ENCODE measurements at places on chromosomes 7 and 10.
A peak's percentile ranks its signal among the peaks of the same experiment; 100 is the strongest.

DNA sequence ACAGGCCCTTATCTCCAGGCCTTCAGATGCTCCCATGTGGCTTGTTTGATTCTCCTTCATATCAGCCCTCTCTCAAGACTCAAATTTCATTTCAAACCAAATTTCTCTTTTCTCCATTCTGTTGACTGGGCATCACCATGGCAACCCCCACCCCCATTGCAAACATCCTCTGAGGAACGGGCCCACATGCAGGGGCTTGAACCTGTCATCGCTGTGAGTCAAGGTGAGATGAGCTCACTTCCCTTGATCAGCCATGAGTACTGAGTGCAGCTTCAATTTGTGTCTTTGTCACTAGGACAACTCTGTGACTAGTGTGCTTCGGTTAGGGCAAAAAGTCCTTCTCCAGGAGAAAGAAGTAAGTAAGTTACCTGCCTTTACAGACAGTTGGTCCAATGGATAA lies 41.9 kb downstream of the CALML3 start:
- DNase-seq, result no peak

- no peak for DNase-seq
Measured at GRCh38 chr7:65235586-65235985, 138.1 kb upstream of the ZNF92 start.

DNA sequence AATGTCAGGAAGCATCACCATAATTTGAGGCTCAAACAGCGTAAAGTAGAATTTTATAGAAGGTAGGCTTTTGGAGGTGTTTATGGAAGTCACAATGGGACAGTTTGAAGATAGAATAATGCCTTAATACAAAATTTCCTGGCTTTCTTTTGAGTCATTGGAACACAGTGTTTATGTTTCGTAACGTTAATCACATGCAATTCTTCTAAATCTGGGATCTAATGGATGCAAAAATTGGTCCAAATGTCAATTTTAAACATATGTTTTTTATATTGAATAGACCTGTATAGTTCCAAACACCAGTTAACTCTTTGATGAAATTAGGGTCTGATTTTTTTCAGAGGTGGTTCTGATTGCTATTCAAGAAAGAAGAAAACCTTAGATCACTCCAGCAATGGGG lies 86.5 kb upstream of the HPS1 start:
- DNase-seq, result no peak

DNA sequence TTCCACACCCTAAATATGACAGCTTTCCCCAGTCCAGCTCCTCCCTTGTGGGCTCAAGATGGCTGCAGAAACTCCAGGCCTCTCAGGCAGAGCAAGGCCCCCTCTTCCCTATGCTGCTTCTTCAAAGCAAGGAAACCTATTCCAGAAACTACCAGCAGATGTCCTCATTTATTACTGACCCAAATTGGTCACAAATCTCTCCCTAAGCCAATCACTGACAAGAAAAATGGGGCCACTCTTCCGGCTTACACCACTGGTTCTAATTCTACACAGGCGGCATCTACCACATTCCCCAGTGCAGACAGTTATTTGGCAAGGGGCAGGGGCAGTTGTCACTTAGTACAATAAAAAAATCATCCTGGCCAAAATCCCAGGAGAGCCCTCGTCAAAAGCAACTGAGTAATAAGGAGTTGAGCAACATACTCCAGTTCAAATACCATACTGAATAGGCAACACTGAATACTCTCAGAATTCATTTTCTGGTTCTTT lies 150.4 kb downstream of the SFMBT2 start:
- DNase-seq, result peak; percentile 42

DNA sequence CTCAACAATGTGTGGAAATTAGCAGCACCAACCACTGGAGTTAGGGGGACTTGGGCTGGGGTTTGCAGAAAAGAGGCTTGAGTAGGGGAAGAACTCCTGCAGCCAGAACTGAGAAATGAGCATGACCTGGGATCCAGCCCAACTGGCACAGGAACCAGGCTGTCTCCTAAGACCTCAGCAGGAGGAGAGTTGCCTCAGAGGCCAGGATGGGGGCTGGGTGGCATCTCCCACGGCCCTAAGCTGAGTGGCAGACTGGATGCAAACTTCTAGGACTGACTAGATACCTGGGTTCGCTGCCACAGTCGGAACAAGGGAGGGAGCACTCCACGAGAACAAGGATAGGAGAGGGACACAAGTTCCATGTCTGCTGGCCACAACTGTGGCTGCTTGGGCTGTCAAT lies 62.6 kb downstream of the RNF32 start:
- no peak for DNase-seq

DNA sequence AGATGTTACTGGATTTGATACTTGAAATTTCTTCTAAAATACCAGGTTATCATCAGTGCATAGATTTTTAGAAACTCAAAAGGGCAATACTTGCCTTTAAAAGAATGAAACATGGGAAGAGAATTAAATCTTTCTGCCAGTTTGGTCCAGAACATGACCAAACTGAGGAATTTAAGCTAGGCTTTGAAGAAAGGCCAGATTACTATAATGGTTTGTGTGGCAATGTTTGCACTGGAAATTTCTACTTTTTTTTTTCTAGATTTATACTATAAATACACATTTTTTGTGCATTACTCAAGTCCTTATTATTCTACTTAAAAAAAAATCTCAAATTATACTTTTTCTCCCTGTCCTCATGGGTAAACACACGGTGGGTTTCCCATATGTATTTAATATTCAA lies 9.2 kb downstream of the MKX start:
- DNase-seq, result no peak

- no peak for DNase-seq
Measured at GRCh38 chr10:82498976-82499375, 624.0 kb downstream of the NRG3 start.

DNA sequence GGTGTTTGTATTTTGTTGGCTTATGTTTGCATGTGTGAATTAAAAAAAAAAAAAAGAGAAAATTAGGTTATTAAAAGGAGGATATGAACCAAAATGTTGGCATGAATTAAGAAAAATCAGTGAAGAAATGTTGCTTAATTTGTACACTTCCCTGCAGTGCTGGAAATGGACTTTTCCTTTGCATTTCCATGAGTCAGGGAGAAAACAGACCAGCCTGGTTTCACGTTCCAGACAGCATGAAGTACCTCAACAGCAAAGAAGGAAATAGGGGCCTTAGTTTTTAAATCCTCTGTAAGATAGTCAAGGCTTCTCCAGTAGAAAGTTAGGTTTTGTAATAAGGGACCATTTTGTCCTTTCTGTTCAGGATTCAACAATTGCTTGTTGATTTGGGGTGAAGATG lies 159.7 kb downstream of the CELF2 start:
- DNase-seq, result no peak

GRCh38 chr7:81767926-81768325 lies 1.9 kb downstream of the HGF start:
- no peak for DNase-seq

GRCh38 chr10:123807444-123808035 lies 84.1 kb downstream of the CPXM2 start:
- DNase-seq, result no peak

- DNase-seq, result no peak
Measured at GRCh38 chr10:120940299-120940900, 89.2 kb downstream of the WDR11 start.

DNA sequence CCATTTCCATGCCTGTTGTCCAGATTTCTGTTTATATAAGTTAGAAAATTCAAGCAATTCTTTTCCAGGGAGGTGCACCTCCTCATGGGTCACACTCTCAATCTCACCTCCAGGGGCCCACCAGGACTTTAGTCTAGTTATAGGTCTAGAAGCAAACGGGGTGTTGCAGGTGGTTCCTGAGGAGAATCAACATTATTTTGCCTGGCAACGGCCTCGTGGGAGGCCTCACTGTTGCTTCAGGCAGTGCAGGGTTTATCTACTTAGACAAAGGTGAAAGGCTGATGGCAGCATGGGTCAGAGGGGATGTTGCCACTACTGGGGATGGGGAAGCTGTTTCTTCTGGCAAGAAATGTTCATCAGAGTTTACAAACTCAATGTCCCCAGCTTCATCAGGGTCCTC lies 56.7 kb upstream of the LRRC18 start:
- no peak for DNase-seq

DNA sequence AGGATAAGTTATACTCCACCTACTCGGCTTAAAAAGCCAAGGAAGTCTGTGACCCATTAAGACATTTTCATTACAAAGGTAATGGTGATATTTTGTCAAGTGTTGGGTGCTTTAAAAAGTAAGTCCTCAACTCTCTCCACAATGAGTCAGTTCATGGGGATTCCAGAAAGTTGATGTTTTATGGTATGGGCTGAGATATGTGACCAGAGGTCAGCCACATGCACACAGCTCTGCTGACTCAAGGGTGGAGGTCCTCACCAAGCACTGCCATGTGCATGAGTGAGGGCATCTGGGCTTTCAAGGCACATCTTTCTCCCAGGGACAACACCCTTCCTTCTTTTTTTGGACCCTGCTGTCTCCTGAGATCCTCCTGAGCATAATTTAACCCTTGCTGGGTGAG lies 292.9 kb downstream of the PTEN start:
- peak; percentile 23 for DNase-seq

DNA sequence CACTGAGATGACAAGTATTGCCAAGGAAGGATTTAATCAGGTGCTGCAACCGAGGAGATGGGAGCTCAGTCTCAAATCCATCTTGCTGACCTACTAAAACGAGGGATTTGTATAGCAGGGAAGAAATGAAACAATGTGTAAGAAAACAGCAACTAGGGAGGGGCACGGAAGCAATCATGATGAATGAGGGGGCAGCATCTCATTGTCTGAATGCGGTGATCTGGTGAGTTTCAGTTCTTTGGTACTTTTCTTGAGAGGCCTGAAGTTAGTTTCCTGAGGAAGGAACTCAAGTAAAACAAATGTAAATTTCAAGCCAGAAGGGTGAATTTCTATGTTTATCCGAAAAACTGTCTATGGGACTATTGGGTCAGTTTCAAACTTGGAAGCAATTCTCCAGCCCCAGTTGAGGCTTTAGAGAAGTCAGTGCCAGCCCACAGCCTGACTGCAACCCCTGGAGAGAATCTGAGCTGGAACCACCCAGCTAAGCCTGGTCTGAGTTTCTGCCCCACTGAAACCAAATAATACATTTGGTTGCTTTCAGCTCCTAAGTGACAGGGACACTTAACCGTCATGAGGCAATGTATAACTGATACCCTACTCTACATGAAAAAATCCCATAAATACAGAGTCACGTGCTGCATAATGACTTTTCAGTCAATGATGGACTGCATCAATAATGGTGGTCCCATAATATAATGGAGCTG lies 45.8 kb upstream of the TNS3 start:
- no peak for DNase-seq

- no peak for DNase-seq
Measured at GRCh38 chr7:133941496-133941895, 185.6 kb upstream of the LRGUK start.

- no peak for DNase-seq
Measured at GRCh38 chr10:50312464-50313437, 61.4 kb upstream of the ASAH2 start.

GRCh38 chr10:12605580-12606405 lies 256.4 kb downstream of the CAMK1D start:
- no peak for DNase-seq

DNA sequence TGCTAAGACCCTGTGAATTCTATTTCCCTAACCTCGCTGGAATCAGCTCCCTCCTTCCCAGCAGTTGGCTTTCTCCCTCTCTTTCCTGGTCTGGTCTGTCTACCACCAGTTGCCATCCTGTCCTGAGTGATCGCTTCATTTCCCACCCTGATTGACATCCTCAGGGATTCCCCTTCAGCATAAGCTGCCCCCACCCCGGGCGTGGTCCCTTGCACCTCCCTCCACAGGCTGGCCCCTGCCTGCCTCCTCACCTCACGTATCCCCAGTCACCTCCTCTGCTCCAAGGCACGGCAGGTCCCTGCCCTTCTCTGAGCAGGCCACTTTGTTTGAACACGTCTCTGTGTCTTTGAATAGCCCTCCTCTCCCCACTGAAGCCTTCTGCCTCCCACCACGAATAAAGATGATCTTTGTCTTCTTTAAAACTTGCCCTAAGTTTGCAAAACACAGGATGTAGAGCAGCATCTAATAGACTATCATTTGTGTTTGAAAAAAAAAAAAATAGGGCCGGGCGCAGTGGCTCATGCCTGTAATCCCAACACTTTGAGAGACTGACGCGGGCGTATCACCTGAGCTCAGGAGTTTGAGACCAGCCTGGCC lies 233.5 kb downstream of the CUX1 start:
- DNase-seq, result no peak

DNA sequence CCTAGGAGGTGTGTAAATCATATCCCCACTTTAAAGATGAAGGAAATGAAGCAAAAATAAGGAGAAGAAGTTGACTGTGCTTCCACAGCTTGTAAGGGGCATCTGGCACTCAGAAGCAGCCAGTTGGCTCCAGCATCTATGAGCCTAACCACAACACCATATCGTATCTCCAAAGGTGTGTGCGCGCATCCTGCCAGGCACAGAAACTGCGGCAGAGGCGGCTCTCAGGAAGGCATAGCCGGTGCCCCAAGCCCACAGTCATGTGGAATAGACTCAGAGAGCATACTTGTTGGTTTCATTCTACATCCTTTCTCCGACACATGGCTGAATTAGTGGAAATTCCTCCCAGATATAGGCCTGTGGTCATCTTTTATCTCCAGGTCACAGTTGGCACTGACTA lies 423.9 kb downstream of the CALN1 start:
- DNase-seq, result no peak

DNA sequence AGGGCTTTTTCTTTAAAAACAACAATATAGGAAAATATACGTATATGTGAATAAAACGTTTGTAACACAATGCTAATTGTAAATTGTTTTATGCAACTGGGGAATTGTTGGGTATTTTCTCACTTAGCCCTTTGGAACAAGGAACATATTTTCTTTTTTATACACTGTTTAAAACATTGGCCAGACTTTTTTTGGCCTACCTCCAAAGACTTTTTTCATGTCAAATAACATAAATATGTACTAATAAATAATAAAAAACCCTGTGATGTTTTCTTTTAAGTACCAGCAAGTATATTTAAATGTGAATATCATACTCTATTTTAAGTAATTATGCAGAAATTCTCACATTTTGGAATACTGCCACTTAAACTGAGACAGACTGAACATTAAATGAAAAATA lies 15.7 kb downstream of the TMEM106B start:
- no peak for DNase-seq

- DNase-seq, result no peak
Measured at GRCh38 chr10:59885430-59886134, 20.8 kb downstream of the CCDC6 start.

- DNase-seq, result peak; percentile 30
Measured at GRCh38 chr10:110535958-110536891, 31.3 kb upstream of the SMC3 start.

- peak; percentile 62 for DNase-seq
Measured at GRCh38 chr10:102645388-102645740, 1.1 kb downstream of the TRIM8 start.

DNA sequence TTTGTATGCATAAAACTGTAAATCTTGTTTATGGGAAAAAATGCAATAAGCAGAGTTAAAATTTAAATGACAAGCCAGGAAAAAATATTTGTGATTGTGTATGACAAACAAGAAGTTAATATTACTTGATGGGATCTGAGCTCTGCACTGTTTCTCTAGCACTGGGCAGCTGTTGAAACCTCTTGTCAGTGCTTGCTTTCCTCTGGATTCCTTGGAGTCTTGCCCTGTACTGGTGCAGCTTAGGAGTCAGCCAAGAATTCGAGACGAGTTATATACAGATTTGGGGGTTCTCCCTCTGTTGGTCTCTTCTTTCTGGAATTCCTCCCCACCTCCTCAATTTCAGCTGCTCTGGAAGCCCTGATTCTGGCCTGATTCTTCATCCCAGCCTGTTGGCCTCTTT lies 24.3 kb upstream of the OPN4 start:
- no peak for DNase-seq

- DNase-seq, result no peak
Measured at GRCh38 chr10:12180221-12180974, 15.3 kb downstream of the NUDT5 start.

- DNase-seq, result no peak
Measured at GRCh38 chr7:159210581-159211235, 66.0 kb upstream of the VIPR2 start.

All from SW 1271 (cell line).